ENCODE measurements at places on chromosomes 6 and 20. TPM values are rescaled to one million over a fixed set of nuclear protein-coding genes. Genes with fewer than 3 reads are reported as not detected.

- no peak for DNase-seq
Measured at GRCh38 chr20:47799116-47799715, 13.9 kb upstream of the SULF2 start.

DNA sequence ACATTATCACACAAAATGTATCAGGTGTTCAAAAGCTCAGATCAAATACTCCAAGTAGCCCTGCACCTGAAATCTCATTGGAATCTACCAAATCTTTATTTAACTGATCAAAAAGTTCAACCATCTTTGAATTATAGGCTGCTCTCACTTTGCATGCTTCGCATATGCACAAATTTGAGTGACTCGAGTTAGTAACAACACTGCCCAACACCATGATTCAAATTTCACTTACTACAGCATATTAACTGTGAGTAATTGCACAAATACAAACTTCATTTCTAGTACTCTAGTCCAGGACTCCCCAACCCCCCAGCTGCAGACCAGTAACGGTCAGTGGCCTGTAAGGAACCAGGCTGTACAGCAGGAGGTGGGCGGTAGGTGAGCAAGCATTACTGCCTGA is 51.1 kb downstream of the WASF1 start:
- no peak for DNase-seq

Gene INSM1
- total RNA-seq, result not detected

Gene LST1
- total RNA-seq, result not detected

- DNase-seq, result peak; percentile 95
Measured at GRCh38 chr6:131107151-131107550, 28.1 kb upstream of the AKAP7 start.

GRCh38 chr6:5511954-5512353 is 250.6 kb downstream of the FARS2 start:
- peak; percentile 94 for DNase-seq

Gene PM20D2
- 10.4 TPM for total RNA-seq

DNA sequence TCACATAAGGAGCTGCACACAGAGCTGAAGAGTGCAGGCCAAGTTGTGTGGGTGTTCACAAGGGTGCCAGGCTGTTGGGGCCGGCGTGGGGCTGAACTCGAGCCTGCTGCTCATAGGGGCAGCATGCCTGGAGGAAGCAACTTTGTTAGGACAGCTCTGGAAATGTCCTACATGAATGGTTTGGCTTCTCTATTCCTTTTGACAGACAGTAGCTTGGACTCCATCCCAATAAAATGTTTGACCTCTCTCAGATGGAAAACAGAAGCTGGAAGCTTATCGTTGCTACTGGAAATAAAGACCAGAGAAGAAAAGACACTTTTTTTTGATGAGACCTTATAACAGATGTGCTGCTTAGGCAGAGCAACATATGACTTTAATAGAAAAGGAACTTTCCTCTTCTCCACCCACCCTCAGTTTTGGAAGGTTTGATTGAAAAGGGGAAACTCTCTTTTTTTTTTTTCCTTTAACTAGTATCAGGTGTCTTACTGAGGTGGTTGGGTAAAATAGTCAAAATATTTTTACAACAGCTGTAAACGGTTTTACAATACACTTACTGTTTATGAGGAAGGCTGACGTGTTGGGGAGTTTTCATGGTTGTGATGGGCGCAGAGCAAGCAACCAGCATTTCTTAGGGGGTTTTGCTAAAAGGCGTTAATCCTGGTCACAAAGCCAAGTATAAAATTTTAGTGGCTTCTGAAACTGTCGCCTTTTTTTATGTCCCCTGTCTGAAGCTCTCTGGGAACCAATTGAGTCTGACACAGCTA is 80.7 kb upstream of the EEF1E1 start:
- no peak for DNase-seq

DNA sequence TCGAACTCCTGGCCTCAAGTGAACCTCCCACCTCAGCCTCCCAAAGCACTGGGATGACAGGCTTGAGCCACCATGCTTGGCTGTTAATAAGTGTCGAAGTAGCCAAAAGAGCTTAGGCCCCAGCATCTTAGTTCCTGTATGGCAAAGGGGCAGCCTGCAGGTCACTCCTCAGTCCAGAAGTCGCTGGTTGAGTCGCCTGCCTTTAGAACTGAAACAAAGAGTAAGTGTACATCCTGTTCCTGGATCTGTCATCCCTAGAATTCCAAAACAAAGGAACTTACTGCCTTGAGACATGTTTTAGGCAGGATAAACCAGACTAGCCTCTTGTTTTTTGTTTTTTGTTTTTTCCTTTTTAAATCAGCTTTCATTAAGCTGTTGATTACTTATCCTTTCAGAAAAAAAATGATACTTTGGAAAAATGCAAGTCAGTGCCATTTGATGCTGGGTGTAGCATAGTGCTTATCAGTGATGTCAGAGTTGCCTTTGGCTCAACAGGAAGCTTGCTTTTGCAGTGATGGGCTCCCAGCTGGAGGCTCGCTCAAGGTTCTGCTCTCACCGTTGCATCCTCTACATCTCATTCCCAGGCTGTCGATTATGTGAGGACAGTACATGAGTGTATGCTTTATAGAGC is 9.0 kb downstream of the ACTR5 start:
- no peak for DNase-seq

GRCh38 chr6:46484081-46484820 is 7.0 kb downstream of the RCAN2 start:
- no peak for DNase-seq

DNA sequence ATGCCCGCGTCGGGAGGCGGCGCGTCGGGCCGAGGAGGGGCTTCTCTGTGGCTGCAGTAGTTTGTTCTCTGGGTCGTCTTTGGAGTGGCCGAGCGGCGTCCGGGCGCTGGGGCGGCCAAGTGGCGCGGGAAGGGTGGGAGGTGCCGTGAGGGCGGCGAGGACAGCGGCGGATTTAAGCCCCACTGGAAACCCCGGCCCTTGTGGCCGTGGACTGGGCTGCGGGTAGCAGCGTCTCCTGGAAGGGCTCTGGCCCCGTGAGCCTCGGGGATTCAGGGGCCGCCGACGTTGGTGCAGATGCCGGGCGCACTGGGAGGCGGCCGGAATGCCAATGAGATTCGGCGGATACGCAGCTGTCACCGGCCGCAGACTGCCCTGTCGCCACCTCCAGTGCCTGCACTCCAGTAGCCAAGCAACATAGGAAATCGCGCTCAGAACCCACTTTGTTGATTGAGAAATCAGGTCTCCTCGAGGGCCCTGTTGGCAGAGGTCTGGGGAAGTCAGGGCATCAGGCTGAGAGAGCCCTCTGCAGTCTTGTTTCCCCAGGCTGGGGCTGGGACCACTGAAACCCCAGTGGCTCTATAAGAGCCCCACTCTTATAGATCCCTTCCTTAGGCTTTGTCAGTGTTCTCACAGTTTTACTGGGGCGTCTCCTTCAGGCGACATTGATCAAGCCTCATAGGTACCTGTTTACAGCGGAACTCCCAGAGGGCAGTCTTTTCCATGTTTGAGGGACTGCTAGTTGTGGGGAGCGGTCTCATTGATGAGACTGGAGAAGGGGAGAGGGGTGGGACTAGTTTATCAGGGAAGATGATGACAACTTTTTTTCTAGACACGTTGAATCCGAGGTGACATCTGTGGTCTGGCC is 642 bp downstream of the GZF1 start:
- DNase-seq, result peak; percentile 17

Gene SLC4A11
- total RNA-seq, result 3.9 TPM

Gene IGF2R
- total RNA-seq, result 173 TPM

Gene COL10A1
- not detected for total RNA-seq

GRCh38 chr20:62805155-62805710 is 598 bp downstream of the OGFR start:
- DNase-seq, result no peak

Gene GJA10
- total RNA-seq, result not detected

DNA sequence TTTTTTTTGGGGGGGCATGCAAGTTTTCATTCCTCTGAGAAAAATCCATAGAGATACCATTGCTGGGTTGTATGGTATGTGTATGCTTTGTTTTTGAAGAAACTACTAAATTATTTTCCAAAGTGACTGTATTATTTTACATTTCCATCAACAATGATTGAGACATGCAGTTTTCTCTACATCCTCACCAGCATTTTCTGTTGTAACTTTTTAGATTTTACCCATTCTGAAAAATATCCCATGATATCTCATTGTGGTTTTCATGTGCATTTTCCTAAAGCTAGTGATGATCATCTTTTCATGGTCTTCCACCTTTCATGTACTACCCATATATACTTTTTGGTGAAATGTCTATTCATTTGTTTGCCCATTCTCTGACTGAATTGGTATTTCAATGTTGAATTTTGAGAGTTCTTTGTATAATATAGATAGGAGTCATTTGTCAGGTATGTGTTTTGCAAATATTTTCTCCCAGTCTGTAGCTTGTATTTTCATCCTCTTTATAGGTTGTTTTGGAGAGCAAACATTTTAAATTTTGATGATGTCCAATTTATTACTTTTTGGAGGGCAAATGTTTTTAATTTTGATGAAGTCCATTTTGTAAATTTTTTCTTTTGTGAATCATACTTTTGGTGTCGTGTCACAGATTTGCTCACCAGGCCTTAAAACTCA is 827.5 kb upstream of the CITED2 start:
- DNase-seq, result no peak

Gene TFAP2C
- 2.2 TPM for total RNA-seq

DNA sequence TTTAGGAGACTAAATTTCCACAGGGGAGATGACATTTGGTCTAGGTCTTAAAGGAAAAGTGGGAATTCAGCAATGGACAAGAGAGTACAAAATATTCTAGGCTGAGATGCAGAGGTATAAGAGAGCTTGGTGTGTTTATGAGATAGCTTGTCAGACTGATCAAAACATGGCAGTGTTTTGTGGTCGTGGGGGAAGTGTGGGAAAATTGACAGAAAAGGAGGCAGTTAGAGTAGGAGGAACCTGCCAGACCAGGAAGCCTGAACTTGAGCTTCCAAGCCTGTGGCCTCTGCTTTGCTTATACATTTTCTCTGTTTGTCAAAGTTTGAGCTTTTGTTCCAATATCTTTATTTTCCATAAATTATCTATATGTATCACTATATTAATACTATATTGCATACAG is 69.5 kb upstream of the MAP3K7 start:
- DNase-seq, result no peak

GRCh38 chr6:133740218-133740617 is 148.7 kb upstream of the TCF21 start:
- DNase-seq, result no peak

GRCh38 chr6:109483735-109484057 is 677 bp upstream of the ZBTB24 start:
- DNase-seq, result peak; percentile 15

DNA sequence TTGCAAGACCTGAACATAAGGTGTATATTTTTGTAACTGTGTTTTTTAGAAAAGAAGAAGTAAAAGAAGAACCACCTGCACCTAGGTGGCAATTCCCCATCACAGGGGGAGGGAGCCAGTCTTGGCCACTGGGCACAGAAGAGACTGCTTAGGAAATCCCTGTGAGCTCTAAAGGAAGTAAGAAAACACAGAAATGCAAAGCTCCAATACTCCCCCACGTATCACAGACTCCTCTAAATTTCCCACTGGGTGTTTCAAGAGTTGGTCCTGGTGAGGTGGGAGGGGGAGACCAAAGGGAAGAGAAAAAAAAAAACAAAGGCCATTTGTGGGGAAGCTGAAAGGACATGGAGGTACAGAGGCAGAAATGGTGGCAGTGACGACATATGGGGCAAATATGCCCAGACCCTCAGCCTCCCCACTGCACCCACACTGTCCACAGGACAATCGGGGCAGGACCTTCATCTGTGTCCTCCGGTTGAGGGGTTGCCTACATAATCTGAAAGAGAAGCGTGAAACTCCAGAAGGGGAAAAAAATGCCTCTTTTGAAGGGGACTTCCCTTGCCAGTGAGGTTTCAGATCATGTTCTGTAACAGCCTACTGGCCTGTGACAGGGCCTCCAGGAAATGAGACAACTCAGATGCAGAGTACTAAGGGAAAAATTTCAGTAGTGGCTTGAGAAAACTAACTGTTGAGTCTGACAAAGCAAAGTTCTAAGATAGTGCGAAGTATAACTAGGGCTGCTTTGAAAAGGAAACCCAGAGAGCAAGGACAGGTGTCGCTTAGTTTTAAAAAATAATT is 226.2 kb upstream of the MARCKS start:
- DNase-seq, result peak; percentile 60

DNA sequence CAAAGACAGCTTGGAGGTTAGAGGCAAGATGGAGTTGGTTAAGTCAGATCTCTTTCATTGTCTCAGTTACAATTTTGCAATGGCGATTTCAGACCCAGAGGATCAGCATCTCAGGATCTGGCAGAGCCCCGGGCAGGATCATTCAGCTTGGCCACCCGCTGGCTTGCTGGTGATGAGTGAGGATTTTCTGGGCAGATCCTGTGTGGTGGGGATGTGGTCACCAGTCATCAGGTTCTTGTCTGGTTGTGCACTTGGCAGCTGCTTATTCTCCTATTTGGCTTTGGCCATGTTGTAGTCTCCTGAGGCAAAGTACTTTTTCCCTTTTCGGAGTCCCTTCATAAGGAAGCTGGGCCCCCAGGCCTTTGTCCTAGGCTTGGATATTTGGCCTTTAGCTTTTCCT is 953.9 kb downstream of the KIF16B start:
- DNase-seq, result no peak

- peak; percentile 10 for DNase-seq
Measured at GRCh38 chr6:83879746-83880145, 20.3 kb downstream of the CYB5R4 start.

Gene DCBLD1
- 36.8 TPM for total RNA-seq

DNA sequence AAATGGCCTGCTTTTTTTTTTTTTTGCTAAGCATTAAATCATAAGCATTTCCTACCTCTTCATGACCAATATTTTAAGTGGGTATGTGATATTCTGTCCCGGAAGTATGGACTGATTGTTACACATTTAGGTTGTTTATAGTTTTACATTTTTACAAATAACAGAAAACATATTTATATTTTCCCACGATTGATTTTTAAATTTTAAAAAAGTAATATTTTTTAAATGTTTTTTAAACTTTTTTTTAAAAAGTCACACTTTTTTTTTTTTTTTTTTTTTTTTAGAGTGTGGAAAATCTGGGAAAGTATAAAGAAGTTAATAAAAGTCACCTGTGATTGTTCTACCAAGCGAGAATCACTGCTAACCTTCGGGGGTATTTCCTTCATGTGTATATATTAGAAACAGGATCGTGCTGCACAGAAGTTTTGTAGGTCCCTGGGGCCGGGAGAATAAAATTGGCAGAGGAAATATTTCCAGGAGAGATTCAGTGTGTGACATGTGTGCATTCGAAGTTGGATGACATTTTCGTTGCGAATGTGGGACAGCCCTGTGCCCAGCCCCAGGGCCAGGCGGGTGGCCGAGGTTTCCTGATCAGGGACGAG is 173.1 kb downstream of the CDC5L start:
- no peak for DNase-seq

GRCh38 chr6:33080127-33081089 is 4.6 kb downstream of the HLA-DPB1 start:
- DNase-seq, result peak; percentile 25

GRCh38 chr6:11208267-11208666 is 24.2 kb downstream of the NEDD9 start:
- DNase-seq, result no peak

Gene PACSIN1
- total RNA-seq, result 0.46 TPM

DNA sequence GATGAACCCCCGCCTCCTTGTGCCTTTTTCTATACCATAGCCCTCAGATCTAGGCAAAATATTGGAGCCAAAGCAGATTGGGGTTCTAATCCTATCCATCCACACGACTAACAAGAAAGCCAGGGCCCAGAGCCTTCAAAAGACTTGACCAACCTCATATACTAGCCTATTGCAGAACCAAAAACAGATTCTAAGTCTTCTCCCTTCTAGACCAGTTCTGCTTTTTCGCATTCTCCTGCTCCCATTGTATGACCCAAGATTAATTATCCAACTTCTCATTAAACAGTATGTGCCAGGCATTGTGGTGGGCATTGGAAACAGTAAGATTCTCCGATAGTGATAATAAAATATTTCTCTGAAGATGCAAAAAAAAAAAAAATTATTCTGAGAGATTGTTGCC is 113.7 kb upstream of the JARID2 start:
- DNase-seq, result no peak

Data from astrocyte (in vitro differentiated cells and primary cell).